ENCODE measurements at places on chromosomes 12 and 14.

DNA sequence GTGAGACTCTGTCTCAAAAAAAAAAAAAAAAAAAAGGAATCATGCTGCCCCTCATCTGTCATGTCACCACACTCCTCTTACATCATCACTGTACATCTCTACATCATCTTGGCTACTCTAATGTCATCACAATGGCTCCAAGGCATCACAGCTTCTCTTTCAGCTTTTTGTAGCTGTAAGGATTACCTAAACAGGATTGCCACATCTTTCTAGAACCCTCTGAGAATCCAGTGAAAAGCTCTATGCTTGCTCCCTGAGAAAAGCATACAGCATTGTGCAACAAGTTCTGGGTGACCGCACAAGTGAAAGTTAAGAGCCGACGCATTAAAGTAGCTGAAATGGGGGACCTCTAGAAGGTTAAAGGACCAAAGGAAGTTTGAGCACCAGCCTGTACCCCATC is 272.5 kb downstream of the C12orf50 start:
- no peaks in the 10 kb centered on the region for H3K4me1 ChIP-seq
- no peak for DNase-seq

DNA sequence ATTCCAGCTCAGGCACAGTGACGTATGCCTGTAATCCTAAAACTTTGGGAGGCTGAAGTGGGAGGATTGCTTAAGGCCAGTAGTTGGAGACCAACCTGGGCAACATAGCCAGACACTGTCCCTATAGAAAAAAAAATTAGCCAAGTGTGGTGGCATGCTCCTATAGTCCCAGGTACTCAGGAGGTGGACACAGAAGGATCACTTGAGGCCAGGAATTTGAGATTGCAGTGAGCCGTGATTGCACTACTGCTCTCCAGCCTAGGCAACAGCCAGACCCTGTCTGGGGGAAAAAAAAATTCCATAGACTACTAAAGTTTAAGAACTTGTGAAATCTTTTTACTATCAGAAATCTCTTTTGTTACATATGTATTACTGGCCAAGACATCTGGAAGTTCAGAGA is 6.6 kb downstream of the FAM177A1 start:
- peaks cover 30% of the 10 kb centered on the region for H3K36me3 ChIP-seq
- no peak overlapping the region for H3K4me3 ChIP-seq
- H3K27ac ChIP-seq: no peak overlapping the region

GRCh38 chr14:33553706-33554278 is 397.1 kb downstream of the EGLN3 start:
- no peak for DNase-seq
- H3K4me1 ChIP-seq: no peaks in the 10 kb centered on the region
- H3K27ac ChIP-seq: no peak overlapping the region
- no peaks in the 10 kb centered on the region for H3K27me3 ChIP-seq
- no peak overlapping the region for H3K4me3 ChIP-seq

GRCh38 chr14:78863143-78863542 is 693.0 kb downstream of the NRXN3 start:
- no peak for DNase-seq
- H3K27ac ChIP-seq: no peak overlapping the region
- no peaks in the 10 kb centered on the region for H3K4me1 ChIP-seq
- H3K27me3 ChIP-seq: no peaks in the 10 kb centered on the region
- H3K4me3 ChIP-seq: no peak overlapping the region

DNA sequence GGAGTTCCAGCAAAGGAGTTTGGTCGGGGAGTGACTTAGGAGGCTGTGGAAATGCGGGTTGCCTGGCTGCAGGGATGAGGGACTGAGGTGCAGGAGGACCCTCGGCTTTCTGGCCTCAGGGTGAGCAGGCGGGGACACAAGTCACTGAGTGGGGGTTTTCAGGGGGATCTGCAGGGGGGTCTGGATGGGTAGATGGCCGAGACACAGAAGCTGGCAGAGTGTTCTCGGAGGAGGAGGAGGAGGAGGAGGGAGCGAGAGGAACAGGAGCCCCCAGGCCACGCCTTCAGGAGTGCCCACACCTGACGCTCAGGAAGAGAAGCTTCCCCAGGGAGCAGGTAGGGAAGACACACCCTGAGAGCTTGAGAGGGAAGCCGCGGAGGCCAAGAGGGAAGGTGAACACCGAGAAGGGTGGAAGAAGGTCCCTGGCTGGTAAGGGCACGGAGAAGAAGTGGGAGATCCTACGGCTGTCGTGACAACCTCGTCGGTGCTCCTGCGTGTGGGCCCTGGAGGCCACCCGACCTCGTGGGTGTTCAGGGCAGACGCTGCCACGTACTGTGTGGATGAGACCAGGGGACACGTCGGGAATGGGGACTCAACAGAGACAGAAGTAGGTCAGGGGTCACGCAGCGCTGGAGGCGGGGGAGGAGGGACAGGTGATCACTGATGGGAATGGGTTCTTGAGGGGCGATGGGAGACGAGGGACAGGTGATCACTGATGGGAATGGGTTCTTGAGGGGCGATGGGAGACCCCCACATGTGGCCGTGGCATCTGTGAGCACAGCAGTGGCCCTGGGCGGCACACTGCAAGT is 109.4 kb downstream of the PIWIL1 start:
- no peak for DNase-seq
- no peak overlapping the region for H3K4me3 ChIP-seq
- H3K4me1 ChIP-seq: no peaks in the 10 kb centered on the region
- no peaks in the 10 kb centered on the region for H3K27me3 ChIP-seq
- H3K27ac ChIP-seq: no peak overlapping the region

DNA sequence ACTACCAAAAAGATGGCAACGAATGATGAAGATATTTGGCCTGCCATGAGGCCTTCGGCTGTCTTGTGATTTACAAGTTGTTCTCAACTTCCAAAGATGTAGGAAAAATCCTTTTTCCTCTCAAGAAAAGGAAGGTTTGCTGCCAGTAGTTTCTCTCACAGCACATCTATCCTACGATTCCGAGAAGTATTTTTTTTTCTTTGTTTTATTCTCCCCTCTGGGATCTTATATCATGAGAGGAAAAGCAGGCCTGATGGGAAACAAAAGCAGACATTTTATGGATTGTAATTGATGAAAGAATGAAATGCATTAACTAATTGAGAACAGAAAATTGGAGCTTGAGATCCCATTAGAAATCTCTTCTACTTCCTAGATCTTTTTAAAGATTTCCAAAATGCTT is 1197.9 kb upstream of the SEL1L start:
- no peak overlapping the region for H3K27ac ChIP-seq
- H3K27me3 ChIP-seq: no peaks in the 10 kb centered on the region
- DNase-seq: no peak
- H3K4me3 ChIP-seq: no peak overlapping the region
- H3K36me3 ChIP-seq: no peaks in the 10 kb centered on the region

- H3K27ac ChIP-seq: no peak overlapping the region
- no peaks in the 10 kb centered on the region for H3K27me3 ChIP-seq
- H3K4me1 ChIP-seq: no peaks in the 10 kb centered on the region
- no peaks in the 10 kb centered on the region for H3K36me3 ChIP-seq
- DNase-seq: no peak
- no peak overlapping the region for H3K4me3 ChIP-seq
Observed at GRCh38 chr12:88805286-88805685, 225.0 kb upstream of the KITLG start.

- no peaks in the 10 kb centered on the region for H3K27me3 ChIP-seq
- DNase-seq: no peak
- H3K4me3 ChIP-seq: no peak overlapping the region
- no peaks in the 10 kb centered on the region for H3K4me1 ChIP-seq
- peak overlapping the region; percentile 68 for H3K27ac ChIP-seq
Observed at GRCh38 chr14:61516964-61517653, 178.2 kb upstream of the HIF1A start.

- no peaks in the 10 kb centered on the region for H3K36me3 ChIP-seq
- H3K4me3 ChIP-seq: no peak overlapping the region
- peak overlapping the region; percentile 72 for H3K27ac ChIP-seq
- no peaks in the 10 kb centered on the region for H3K27me3 ChIP-seq
Observed at GRCh38 chr14:65156568-65157366, 54.5 kb upstream of the MAX start.

GRCh38 chr12:113136128-113136989 is 798 bp upstream of the RASAL1 start:
- DNase-seq: no peak
- H3K27me3 ChIP-seq: no peaks in the 10 kb centered on the region
- H3K4me1 ChIP-seq: peaks cover 11% of the 10 kb centered on the region
- H3K27ac ChIP-seq: no peak overlapping the region

- H3K36me3 ChIP-seq: no peaks in the 10 kb centered on the region
- no peaks in the 10 kb centered on the region for H3K27me3 ChIP-seq
- peak overlapping the region; percentile 44 for H3K4me3 ChIP-seq
- no peak overlapping the region for H3K27ac ChIP-seq
Observed at GRCh38 chr12:49967777-49968250, 4.9 kb upstream of the AQP6 start.

DNA sequence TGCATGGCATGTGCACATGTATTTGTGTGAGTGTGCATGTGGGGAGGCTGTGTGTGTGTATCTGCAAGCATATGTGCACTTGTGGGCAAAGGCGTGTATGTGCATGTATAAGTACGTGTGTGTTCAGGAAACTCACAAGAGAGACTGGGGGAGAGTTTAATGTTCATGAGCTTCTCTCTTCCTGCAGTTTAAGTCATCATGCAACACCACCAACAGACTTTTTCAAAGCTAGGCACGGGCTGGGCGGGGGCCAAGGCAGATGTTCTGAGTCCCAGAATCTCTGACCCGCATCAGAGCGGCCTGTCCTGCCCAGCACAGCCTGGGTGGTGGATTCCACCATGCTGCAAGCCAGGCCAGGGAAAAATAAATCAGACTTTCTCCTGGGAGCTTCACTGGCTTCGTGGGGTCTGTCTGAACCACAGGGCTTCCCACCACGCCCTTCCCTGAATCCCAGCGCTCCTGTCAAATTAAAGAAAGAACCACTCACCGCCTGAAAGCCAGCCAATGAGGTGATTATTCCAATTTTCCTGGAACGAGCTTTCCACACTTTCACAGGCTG is 75.7 kb downstream of the PITPNM2 start:
- no peak for DNase-seq
- H3K36me3 ChIP-seq: no peaks in the 10 kb centered on the region
- no peaks in the 10 kb centered on the region for H3K4me1 ChIP-seq

DNA sequence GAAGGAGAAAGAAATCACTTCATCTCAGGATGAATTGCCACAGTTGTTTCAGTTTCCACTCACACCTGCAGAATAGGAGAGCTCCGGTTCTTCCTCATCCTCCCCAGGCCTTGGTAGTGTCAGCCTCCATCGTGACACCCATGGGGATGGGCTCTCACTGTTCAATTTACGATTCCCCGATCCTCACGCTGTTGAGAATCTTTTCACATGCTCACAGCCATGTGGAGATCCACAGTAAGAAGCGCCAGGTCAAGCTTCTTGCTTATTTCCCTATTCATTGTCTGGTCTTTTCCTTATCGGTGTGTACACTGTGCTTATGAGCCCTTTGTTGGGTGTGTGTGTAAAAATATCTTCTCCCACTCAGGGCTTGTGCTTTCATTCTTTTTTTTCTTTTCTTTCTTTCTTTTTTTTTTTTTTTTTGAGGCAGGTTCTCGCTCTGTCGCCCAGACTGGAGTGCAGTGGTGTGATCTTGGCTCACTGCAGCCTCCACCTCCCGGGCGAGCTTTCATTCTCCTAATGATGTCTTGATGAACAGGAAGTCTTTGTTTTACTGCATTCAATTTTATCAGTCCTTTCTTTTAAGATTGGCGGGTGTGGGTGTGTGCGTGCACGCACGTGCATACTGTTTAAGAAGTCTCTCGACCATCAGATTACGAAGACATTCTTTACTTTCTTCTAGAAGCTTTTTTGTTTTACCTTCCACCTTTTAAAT is 21.5 kb downstream of the RIN3 start:
- H3K4me3 ChIP-seq: no peak overlapping the region
- no peak overlapping the region for H3K27ac ChIP-seq
- no peaks in the 10 kb centered on the region for H3K36me3 ChIP-seq
- DNase-seq: no peak
- H3K4me1 ChIP-seq: peaks cover 42% of the 10 kb centered on the region

- H3K27me3 ChIP-seq: no peaks in the 10 kb centered on the region
- no peaks in the 10 kb centered on the region for H3K4me1 ChIP-seq
- no peak overlapping the region for H3K4me3 ChIP-seq
- H3K27ac ChIP-seq: no peak overlapping the region
- no peak for DNase-seq
- peaks cover 13% of the 10 kb centered on the region for H3K36me3 ChIP-seq
Observed at GRCh38 chr12:63808631-63809030, 28.9 kb downstream of the RXYLT1 start.

GRCh38 chr12:47714826-47715386 is 9.1 kb upstream of the RPAP3 start:
- H3K4me1 ChIP-seq: peaks cover 46% of the 10 kb centered on the region
- no peak for DNase-seq
- no peaks in the 10 kb centered on the region for H3K36me3 ChIP-seq

GRCh38 chr12:133106253-133106652 is 23.8 kb downstream of the ZNF891 start:
- H3K27ac ChIP-seq: no peak overlapping the region
- no peak for DNase-seq
- no peak overlapping the region for H3K4me3 ChIP-seq
- no peaks in the 10 kb centered on the region for H3K4me1 ChIP-seq
- H3K36me3 ChIP-seq: peaks cover 69% of the 10 kb centered on the region

- H3K27ac ChIP-seq: no peak overlapping the region
- no peak overlapping the region for H3K4me3 ChIP-seq
- no peaks in the 10 kb centered on the region for H3K4me1 ChIP-seq
Observed at GRCh38 chr12:21308785-21309184, 25.9 kb downstream of the SLCO1A2 start.

DNA sequence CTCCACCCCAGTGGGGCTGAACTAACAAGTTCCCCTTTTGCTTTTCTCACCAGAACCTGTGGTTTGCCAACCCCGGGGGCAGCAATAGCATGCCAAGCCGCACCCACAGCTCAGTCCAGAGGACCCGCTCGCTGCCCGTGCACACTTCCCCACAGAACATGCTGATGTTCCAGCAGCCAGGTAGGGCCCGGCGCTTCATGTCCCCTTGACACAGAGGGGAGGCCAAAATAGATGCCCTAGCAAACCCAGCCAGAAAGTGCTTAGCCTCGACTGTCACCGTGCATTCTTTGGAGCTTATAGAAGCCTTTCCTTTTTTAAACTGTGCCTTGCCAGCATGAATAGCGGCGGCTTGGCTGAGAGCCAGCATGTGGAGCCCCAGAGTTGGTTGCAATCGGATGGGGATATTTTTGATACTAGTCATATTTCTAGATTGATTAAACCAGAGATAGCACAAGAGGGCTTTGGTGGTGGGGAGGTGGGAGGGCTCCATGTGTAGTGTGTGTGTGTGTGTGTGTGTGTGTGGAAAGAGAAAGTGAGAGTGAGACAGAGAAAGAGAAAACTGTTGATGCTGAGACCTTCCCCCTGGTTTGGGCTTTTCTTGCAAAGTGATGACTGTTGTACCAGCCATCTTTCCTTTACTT is 126.1 kb downstream of the GCH1 start:
- H3K27ac ChIP-seq: peak overlapping the region; percentile 97
- no peaks in the 10 kb centered on the region for H3K27me3 ChIP-seq
- H3K36me3 ChIP-seq: peaks cover 56% of the 10 kb centered on the region
- DNase-seq: no peak
- H3K4me1 ChIP-seq: peaks cover 71% of the 10 kb centered on the region

DNA sequence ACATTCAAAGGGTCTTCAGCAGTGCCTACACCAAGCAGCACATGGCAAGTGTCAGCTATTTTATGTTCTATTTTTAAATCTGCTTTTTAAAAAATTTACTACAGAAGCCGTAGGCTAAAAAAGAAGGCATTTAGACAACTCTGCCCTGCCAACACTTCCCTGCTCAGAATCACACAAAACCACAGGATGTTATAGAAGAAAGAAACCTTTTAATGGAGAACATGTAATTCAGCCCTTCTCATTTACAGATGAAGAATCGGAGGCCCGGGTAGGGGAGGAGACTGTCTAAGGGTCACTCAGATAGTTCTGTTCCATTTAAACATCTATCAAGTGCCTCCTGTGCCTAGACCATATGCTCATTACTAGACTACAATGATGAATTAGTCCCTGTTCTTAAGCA is 171.8 kb upstream of the NTF3 start:
- no peak overlapping the region for H3K4me3 ChIP-seq
- H3K4me1 ChIP-seq: no peaks in the 10 kb centered on the region
- no peak for DNase-seq
- no peaks in the 10 kb centered on the region for H3K36me3 ChIP-seq
